ENCODE measurements at places on chromosomes 2 and 18.

DNA sequence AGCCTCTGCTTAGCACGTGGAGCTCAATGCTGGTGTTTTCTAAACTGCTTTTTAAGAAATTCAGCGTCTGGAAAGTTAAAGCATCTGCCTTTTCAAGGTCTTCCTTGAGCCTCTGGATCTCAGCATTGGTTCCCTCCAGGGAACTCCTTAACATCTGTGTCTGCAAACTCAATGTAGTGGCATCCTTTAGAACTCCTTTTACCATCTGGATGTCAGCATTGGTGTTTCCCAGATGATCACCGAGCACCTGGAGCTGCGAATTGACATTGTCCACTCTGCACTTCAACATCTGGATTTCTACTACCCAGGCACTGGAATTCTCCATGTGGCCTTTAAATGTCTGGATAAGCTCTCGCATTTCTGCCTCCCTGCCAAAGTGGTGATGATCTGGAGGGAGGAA lies 3.7 kb downstream of the CLEC4F start:
- DNase-seq: no peak

- no peak for DNase-seq
Observed at GRCh38 chr2:236661061-236661761, 91.6 kb downstream of the ACKR3 start.

DNA sequence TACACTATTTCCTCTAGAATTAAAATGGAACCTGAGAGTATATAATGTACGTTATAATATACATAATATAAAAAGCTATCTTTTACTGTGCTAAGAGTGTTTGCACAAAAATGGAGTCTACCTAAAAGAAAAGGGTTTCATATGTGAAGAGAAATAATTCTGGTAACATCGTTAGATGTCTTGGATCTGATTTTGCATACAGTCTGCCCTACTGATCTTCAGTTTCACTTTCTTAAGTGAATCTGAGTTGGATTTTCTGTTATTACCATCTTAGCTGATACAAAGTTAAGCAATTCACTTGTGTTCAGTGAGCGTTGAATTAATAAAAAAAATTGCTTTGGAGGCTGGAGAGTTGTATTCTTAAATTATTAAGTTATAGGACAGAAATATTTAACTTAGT lies 502.1 kb upstream of the TMEFF2 start:
- no peak for DNase-seq

GRCh38 chr2:156306821-156307220 lies 25.7 kb downstream of the NR4A2 start:
- DNase-seq: no peak

DNA sequence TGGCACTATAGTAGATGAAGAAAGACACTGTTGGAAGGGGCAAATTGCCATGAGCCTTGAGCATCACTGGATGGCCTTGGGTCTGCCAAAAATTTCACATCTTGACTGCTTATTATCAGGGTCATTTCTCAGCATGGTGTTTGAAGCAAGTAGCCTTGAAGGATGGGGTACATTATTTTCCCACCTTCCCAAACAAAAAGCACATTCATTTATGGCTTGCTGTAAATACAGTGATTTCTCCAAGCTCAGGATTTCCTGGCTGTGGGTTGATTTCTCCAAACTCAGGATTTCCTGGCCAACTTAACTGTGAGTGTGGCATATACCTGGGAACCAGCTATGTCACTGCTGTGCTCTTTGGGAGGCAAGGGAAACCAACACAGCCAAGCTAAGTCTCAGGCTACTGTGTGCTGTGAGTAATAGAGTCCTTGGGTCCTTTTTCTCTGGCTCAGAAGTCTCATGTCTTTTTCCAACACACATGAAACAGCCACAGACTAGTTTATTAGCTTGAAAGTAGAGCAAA lies 116.6 kb downstream of the SPHKAP start:
- DNase-seq: no peak

- DNase-seq: no peak
Observed at GRCh38 chr2:122148128-122148767, 392.8 kb downstream of the TSN start.

- DNase-seq: no peak
Observed at GRCh38 chr2:7925506-7925905, 756.4 kb upstream of the ID2 start.

GRCh38 chr2:125479143-125479636 lies 1176.8 kb upstream of the GYPC start:
- DNase-seq: no peak

- DNase-seq: no peak
Observed at GRCh38 chr2:101901241-101901640, 90.5 kb upstream of the IL1R2 start.

- no peak for DNase-seq
Observed at GRCh38 chr2:43474273-43474672, 121.6 kb downstream of the THADA start.

GRCh38 chr2:119645173-119645855 lies 33.7 kb upstream of the TMEM177 start:
- DNase-seq: no peak

DNA sequence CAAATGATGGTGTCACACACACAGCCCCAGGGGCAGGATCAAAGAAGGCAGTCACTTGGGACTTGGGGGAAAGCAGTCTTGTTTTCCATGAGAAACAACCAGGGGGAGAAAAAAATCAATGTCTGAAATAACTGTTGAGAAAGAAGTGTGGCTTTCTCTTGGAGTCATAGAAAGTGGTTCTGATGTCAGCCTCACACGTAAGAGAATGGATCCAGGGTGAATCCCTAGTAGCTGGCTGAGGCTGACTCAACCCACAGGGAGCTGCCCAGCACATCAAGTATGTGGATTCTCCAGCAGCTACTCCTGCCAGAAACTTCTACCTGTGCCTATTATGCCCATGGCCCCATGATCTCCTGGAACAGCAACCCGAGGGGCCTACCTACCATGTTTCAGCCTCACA lies 33.6 kb upstream of the ZBTB7C start:
- DNase-seq: no peak

DNA sequence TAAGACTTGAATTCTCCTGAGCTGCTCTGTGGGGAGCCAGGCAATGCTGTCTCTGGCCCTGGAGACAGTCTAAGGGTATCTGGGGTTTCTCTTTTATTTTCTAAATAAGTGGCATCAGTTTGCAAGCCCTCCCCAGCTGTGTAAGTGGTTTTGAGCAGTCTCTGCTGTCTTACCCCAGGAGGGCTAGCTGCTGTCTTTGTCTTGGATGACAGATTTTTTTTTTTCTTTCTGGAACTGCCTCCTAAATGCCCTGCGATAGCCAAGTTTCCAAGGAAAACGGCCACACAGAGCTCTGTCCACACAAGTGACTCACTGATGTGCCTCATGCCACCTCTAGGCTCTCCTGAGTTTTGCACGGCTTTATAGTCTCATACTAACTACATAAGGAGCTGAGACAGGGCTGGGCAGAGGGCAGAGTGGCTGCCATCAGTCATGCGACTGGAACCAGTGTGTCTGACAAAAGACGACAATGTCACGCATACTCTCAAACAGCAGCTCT lies 37.2 kb upstream of the THOC1 start:
- no peak for DNase-seq

- no peak for DNase-seq
Observed at GRCh38 chr2:49271060-49271606, 116.8 kb upstream of the FSHR start.

GRCh38 chr2:112121682-112122254 lies 16.4 kb upstream of the FBLN7 start:
- no peak for DNase-seq

GRCh38 chr2:165825041-165825440 lies 31.0 kb upstream of the GALNT3 start:
- DNase-seq: no peak

GRCh38 chr2:183162362-183162761 lies 38.1 kb downstream of the NUP35 start:
- DNase-seq: no peak

GRCh38 chr2:221606424-221606823 lies 34.3 kb upstream of the EPHA4 start:
- DNase-seq: no peak

DNA sequence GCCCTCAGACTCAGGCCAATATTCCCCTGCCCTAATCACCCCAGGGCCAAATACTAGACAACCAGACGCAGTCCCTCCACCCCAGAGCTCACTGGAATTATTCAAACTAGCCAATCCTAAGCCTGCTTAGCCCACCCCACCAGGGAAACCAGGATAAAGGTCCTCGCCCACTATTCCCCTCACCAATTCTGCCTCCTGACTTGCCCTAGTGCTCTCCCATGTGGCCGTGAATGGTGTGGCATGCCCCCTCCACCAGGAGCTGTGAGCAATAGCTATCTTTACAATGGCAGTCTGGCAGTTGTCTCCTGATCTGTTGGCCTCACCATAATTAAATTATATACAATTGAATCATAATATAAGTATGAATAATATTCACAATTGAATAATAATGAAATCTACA lies 42.3 kb downstream of the FAM124B start:
- DNase-seq: no peak

DNA sequence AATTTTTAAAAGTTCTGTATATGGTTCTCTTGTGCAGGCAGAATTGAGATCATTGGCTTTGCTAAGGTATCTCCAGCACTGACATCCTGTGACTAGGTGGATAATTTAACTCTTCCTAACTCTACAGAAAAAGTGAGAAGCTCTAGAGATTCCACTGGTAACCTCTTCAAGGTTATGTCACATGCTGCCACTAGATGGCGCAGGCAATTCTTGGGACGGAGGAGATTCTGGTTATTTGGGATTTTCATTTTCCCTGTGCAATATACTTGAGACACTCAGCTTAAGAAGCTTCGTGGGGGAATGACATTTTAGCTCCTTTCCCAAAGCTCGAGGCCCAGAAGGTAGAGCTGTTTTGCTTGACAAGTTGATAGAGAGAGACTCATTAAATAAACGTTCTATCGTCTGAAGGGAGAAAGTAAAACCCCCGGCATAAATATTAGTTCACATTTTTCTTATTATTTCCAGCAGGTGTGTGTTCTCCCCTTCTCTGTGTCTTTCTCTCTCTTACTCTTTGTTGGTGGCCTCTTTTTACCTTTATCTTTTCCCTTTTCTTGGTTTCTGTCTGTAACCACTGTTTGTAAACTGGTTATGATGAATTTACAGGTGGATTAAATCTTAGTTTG lies 26.6 kb upstream of the LANCL1 start:
- no peak for DNase-seq

DNA sequence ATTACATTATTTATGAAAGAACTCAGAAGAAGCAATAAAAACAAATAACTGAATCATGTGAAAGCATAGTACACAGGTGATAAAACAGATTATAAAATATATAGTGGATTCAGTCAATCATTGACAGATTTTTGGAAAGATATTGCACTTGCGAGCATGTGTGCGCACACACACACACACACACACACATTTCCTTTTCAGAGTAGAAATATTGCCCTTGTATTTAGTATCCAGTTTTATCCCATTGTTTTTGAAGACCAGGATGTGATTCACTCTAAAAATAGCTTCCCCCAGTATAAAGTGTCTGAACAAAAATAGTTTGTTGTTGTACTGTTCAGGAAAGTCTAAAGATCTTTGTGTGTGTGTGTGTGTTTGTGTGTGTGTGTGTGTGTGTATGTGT lies 145.5 kb downstream of the CALCRL start:
- DNase-seq: no peak

GRCh38 chr2:122804494-122804893 lies 1049.0 kb downstream of the TSN start:
- no peak for DNase-seq

DNA sequence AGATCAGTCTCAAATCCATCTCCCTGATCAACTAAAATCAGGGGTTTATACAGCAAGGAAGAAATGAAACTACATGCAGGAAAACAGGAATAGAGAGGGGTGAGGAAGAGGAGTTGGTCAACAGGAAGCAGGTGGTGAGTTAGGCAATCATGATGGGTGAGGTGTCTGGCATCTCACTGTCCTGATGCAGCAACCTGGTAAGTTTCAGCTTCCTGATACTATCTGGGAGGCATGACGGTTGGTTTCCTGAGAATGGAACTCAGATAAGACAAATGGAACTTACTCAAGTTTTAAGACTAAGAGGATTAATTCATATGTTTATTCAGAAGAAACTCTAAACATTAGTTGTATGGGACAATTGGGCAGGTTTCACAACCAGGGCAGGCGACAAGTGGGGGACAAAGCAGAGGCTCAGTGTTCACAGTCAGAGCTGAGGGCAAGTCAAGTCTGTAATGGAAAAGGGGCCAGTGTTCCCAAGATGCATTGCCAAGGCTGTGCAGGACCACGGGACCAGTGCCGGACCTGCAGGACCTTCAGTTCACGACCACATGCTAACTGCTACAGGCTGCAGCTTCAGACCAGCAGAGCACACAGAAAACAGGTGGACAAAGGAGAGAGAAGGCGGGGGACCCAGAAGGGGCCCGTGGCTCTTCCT lies 17.7 kb upstream of the GALM start:
- no peak for DNase-seq

DNA sequence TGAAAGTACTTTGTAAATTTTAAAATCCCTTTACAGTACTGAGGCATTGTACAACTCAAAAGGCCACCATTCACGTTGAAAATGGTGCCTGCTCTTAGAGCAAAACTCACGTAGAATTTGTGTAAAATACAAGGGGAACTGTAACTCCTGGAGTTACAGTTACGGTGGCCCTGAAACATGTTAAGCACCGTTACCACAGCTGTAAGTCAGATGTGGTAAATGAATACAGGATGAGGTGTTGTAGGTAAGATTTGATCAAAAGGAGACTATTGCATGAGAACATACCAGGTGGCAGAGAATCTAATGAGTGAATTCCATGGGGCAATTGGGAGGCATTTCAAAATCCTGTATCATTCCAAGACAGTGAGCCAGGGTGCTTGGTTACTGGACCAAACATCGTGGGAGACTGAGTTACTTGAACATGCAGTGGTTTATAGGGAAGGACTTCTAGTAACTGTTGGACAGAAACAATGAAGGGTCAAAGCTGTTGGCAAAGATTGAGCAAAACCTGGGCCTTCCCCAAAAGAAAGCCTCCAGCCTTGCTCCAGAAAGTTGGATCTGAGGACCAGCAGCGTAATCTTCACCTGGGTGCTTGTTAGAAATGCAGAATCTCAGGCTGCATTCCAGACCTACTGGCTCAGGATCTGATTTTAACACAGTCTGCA lies 535.8 kb upstream of the POU3F3 start:
- no peak for DNase-seq

DNA sequence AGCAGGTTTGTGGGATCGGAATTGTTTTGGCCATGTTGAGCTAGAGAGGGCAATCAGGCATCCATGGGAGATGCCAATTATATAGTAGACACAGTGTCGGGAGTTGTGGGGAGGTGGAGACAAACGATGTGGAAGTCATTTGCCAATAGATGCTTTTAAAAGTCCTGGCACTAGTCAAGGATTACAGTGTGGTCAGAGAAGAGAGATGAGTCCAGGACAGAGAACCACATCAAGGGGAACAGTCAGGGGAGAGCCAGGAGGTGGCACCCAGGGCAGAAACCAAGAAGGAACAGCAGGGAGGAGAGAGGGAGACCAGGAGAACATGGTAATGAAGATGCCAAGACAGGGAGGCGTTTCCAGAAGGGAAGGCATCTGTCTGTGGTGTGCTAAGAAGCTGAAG lies 81.2 kb downstream of the ARL4C start:
- no peak for DNase-seq

All from cortex of kidney (tissue), 1 donor.